ENCODE measurements at places on chromosomes 2 and 18. TPM values are rescaled to one million over a fixed set of nuclear protein-coding genes. Genes with fewer than 3 reads are reported as not detected.

ALKAL2 gene
- total RNA-seq, result not detected

- no peak for DNase-seq
Measured at GRCh38 chr2:234623521-234623991, 126.7 kb upstream of the ARL4C start.

GRCh38 chr2:2919574-2920365 is 457.8 kb downstream of the EIPR1 start:
- no peak for DNase-seq

DNA sequence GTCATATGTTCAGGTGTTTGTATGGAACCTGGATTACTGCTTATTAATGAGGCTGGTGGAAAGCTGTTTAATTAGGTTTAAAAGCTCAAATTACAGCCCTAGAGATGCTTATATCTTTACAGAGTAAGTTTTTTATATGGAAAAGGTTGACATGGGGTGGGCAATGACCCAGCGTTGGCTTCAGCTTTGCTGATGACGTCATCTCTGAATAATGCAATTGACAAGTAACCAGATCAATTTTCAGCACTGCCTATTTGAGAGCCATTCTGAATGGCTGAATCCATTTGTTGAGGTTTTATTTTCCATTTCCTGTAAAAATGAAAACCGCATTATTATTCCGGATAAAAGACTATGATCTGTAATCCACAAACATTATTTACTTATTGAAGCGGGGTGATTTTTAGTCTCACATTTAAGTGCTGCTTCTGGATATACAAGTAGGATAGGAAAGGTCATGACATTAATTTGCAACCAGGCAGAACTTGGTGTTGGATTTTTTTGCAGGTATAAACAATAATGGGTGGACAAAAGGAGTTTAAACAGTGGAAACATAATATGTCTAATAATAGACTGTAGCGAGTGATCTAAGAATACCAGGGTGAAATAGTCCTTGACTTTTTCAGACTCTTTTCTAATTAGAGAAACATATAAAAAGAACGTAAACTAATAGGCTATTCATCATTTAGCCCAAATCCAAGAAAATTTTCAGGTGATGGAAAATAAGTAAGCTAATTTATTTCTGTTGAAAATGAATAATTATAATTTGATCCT is 2.7 kb downstream of the PPP1R1C start:
- DNase-seq, result no peak

ERFE gene
- total RNA-seq, result not detected

DNA sequence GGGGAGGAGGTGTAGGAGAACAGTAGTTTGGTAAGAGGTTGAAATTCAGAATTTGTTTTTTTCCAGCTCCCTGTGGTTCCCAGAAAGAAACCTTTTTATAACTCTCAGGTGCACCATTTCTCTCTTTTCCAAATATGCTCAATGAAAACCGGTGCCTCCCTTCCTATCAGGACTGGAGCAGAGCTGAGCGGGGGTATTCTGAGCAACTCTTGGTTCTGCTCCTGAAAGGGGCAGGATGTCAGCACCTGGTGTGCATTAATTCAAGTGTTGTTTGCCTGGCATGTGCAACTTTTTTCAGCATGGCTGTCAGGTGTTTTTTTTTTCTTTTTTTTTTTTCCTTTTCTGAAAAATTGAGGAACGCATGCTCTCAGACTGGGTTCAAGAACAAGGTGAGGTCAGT is 74.1 kb downstream of the MAPK4 start:
- DNase-seq, result no peak

DNA sequence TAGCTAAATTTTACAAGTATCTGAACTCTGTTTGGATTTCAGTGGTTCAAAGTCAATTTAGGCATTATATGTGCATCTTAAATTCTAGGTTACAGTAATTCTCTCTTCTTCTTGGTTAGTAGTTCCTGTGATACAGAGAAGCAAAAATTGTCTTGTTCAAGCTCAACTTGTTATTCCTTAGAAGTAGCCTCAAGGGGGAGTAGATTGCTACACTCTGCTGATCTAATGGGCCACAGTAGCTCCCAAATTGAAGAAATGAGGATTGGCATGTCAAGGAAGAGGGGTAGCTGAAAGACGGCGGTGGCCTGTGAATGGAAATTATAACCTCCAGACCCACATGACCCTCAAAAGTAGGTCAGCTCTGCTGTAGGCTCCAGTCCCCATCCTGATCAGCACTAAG is 334.7 kb downstream of the HRH4 start:
- DNase-seq, result no peak

GAREM1 gene
- total RNA-seq, result 0.13 TPM

RASGRP3 gene
- total RNA-seq, result 13.5 TPM

GRCh38 chr2:44543773-44544725 is 182.3 kb downstream of the CAMKMT start:
- DNase-seq, result no peak

DNA sequence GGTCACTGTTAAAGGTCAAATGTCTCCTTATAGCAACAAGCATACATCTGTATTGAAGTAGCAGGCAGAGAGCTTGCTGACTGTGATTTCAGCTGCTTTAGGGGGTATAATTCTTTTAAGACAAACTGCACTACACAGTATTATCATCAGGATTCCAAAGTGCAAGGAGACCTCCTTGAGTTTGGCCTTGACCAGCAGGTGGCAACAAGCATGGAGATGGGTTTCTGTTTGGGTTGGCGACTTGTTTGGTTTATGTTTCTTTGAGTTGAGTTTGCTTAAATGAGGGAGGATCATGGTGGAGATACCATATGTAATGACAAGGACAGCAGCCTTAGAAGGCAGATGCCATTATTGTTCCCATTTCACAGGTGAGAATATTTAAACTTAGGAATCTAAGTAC is 681.0 kb upstream of the ID2 start:
- no peak for DNase-seq

GRCh38 chr2:181786371-181787228 is 104.9 kb upstream of the ITPRID2 start:
- no peak for DNase-seq

DNA sequence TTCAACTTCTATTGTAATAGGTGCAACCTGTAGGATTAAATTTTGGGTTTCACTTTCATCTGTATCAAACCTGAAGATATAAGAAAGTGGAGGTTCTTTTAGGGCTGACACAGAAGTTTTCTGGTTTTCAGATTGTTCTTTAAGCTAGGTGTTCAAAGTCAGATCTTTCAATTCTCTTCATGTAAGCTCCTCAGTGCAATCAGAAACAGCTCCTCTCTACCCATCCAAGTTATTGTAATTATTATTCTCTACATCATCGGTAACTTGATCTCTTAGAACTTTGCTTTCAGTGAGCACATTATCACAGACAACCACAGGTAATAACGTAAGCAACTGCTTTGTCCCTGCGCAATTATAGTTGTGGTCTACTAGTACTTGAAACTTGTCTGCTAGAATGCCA is 179.4 kb downstream of the MYCN start:
- no peak for DNase-seq

RAB31 gene
- total RNA-seq, result 2.9 TPM

DNA sequence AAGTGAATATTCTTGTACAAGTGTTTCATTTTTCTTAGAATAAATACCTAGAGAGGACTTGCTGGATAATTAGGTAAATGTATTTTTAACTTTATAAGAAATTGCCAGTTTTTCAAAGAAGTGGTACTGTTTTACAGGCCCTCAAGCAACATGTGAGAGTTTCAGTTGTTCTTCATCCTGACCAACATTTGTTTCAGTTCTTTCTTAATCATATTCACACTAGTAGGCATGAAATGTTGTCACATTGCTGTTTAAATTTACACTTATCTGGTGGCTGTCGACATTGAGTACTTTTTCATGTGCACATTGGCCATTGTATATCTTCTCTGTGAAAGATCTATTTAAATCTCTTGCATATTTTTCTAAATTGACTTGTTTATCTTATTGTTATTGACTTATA is 178.1 kb downstream of the ACOXL start:
- no peak for DNase-seq

TEKT4 gene
- total RNA-seq, result not detected

PRSS56 gene
- not detected for total RNA-seq

DNA sequence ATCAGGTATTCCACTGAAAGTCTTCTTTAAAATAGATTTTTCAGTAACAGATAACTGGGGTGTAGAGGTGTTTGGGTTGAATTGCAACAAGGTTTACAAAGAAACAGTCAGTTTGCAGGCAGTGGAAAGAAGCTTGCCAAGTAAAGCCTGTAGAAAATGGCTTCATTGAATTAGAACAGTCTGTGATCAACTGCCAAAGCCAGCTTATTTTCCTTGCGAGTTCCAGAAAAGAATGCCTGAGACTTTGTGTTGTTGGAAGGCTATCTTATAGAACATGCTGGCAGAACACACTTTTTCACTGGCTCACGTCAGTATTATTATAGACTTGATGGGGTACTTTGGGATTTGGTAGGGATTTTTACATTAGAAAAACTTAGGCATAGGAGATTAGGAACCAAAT is 601.0 kb downstream of the XIRP2 start:
- no peak for DNase-seq

- DNase-seq, result no peak
Measured at GRCh38 chr2:106275971-106276370, 81.9 kb upstream of the UXS1 start.

- no peak for DNase-seq
Measured at GRCh38 chr2:77016443-77017354, 505.5 kb downstream of the LRRTM4 start.

GRCh38 chr18:29616867-29617266 is 1425.7 kb downstream of the DSC3 start:
- DNase-seq, result no peak

- no peak for DNase-seq
Measured at GRCh38 chr2:42510608-42511243, 16.9 kb upstream of the KCNG3 start.

DCAF17 gene
- total RNA-seq, result 17.3 TPM

DNA sequence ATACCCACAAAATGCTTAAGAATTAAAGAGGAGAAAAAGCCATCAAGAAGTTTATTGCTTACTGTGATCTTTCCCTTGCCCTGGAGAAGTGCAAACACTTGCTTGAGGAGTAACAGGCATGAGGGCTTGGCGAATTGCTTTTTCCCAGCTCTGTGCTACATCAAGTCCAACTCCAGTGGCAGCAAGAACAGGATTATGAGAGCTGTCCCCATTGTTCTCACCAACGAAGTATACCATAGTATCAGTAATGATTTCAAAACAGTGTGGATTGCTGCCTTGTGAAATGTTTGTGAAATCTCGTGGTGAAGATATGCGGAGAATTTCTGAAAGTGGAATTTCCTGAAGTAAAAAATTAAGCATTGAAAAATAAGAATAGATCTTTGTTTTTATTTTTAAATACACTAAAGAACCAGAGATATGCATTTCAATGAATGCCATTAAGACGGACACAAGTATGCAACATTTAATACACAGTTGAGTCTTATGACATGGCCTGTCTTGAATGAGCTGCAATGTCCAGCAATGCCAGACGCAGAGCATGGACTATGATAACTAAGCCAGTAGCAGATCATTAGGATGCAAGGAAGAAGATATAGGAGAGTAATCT is 43.0 kb downstream of the NDUFAF7 start:
- no peak for DNase-seq

- no peak for DNase-seq
Measured at GRCh38 chr2:239195318-239195871, 205.4 kb downstream of the HDAC4 start.

SMAD2 gene
- 108 TPM for total RNA-seq

KCNIP3 gene
- total RNA-seq, result not detected

- no peak for DNase-seq
Measured at GRCh38 chr2:23691106-23691470, 235.8 kb downstream of the ATAD2B start.

- DNase-seq, result no peak
Measured at GRCh38 chr2:40037303-40037702, 258.2 kb upstream of the THUMPD2 start.

SFTPB gene
- total RNA-seq, result not detected

- DNase-seq, result no peak
Measured at GRCh38 chr2:138421971-138422335, 79.6 kb upstream of the SPOPL start.

DNA sequence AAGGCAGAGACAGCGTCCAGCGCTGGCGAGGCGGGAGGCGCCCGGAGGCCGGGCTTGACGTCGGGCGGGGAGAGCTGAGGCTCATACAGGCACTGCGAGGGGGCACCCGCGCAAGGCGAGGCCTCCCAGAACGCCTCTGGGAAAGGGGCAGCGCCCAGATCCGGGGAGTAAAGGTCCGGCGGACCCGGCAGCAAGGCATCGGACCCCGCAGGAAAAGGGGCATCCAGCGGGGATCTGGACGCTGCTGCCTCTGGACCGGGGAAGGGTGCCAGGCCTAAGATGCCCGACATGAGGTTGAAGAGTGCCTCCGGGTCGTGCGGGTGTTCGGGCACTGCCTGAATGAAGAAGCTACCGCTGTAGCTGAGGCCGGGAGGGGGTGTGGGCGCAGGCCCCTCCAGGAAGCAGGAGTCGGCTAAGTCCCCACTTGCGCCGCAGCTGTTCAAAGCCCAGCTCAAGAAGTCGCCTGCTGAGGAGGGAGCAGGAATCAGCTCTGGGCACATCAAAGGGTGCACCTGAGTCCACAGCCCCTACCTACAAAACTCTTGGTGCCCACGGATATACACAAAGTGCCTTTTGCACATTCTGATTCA is 937 bp downstream of the EGR4 start:
- DNase-seq, result no peak

ABHD3 gene
- total RNA-seq, result 39.3 TPM

DNA sequence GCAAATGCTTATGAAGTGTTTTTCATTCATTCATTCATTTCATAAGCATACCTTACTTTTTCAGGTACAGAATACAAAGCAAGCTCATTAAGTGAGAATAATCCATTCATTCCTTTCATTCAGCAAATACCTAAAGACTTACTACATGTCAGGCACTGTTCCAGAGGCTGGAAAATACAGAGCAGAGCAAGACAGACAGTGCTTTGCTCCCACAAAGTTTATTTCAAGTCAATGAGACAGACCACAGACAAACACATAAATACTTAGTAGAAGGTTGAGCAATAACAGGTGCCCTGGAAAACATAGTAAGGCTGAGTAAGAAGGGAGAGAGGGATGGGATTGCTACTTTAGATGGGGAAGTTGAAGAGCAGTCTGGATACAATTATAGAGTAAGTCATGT is 309.8 kb downstream of the C1D start:
- no peak for DNase-seq

DNA sequence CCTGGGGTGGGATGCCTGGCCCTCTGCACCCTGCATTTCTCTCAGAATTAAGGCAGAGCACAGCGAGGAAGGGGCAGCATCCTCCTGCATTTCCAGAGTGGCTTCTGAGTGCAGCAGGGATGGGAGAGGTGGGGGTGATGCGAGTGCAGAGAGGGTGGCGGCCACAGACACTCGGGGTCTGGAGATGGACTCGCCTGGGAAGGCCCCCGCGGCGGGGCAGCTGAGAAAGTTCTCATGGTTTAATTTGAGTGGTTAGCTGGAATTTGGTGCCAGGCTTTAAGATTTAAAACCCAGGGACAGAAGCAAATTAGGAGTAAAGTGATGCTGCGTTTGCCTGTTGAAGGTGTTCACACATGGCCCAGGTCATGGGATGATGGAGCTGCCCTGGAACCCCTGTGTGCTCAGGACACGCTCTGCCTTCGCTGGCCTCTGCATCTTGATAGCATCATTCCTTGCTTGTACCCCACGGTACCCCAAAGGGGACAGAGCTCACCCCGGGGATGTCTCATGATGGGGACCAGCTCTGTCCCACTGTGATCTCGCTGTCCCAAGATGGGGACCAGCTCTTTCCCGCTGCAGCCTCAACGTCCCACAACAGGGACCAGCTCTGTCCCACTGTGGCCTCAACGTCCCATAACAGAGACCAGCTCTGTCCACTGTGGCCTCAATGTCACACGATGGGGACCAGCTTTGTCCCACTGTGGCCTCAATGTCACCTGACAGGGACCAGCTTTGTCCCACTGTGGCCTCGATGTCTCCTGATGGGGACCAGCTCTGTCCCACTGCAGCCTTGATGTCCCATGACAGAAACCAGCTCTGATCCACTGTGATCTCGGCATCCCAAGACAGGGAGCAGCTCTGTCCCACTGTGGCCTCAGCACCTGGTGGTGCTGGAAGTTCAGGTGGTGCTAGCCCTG is 27.5 kb downstream of the TMEM18 start:
- no peak for DNase-seq

MEP1B gene
- total RNA-seq, result 0.29 TPM
